ENCODE measurements at places on chromosomes 2 and 18.

GRCh38 chr18:4549164-4549872 lies 94.2 kb upstream of the DLGAP1 start:
- no peak for DNase-seq

DNA sequence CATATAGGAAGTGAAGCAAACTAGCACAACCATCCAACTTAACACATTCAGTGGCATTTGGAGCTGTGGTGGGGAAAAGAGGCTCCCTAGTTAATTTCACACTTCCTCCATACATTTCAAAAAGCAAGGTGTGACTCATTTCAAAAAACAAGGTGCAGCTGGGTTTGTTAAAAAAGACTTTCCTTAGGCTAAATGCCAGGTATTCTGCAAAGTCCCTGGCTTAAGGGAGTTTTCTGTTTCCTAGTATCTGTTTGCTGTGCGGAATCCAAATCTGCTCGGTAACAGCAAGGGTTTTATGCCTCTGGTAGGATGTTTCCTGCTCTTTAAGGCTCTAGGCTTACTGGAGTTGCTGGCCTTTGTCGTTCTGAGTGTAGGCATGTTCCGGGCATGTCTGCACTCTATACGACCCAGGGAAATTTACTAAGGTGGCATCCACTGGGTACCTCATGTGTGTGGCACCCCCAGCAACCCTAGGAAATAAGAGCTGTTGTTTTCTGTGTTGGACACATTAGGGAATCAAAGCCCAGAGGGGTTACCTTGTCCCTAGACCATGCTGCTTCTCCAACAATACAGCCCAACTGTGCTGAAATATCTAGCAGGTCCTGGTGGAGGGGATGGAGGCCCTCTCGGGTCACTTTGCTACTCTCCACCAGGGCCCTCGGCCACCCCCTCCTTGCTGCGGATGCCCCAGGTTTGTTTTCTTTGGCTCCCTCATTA lies 634 bp upstream of the MSGN1 start:
- peak; percentile 56 for DNase-seq

- no peak for DNase-seq
Measured at GRCh38 chr18:48781163-48781987, 169.4 kb downstream of the SMAD7 start.

DNA sequence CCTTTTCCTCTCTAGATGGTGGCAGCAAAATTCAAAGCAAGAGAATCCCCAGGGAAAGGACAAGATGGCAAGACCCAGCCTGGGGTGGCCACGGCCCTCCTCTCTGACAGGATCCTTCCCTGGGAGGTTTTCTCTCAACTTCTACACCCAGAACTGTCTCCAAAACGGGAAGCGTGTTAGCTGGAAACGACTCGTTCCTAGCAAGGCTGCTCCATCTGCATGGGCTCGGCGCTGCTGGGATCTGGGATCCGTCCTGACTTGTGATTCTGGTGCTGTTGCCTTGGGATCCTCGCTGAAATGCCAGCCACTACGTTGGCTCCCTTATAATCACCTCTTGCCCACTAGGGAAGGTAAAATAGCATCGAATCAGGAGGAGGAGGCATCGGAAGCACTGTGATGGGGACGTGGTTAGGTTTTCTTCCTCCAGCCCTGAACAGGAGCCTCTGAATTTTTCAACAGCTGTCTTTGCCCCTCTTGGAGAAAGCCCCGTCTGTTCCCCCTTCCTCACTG lies 514.8 kb upstream of the MYT1L start:
- no peak for DNase-seq

- DNase-seq, result peak; percentile 40
Measured at GRCh38 chr2:240643093-240643810, 18.0 kb downstream of the GPR35 start.

DNA sequence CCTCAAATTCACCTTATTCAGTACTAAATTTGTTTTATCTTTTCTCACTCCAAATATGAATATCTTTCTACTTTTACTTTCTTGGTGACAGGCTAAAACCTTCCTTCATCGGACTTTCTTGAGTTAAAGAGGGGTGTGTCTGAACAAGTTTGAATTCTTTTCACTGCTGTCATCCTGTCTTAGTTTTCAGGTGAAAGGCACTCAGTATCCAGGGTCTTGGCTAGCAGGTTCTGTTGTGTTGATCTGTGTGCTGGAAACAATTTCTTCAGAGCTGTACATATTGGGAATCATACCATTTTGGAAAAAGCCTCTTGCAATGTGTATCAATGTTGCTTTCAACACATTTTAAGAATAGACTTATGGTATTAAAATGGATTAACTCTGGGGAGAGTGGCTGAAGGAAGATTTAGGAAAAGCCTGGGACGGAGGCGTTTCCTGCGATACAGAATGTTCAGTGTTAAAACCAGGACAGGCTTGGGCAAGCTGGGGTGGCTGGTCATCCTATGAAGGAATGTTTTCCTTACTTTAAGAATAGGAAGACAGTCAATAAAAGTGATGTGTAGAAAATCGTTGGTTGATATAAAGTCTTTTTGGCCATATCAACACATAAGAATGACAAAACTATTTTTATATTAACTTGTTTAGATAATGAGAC lies 350.7 kb upstream of the SPRED2 start:
- DNase-seq, result no peak

DNA sequence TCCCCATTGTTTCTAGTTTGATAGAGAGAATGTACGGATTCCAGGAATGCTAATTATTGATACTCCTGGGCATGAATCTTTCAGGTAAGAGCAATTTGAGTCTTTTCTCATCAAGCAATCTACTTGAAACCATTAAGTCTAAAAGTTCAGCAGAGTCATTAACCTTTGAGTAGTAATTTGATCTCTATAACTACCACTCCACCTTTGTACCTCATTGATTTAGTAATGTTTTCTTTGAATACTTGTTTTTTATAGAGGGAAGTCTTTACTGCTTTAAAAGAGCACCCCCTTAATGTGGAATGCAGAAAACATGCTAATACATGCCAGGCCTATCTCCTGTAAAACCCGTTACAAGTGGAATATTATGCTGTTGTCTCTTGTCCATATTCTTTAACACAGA lies 45.0 kb downstream of the EIF5B start:
- no peak for DNase-seq

DNA sequence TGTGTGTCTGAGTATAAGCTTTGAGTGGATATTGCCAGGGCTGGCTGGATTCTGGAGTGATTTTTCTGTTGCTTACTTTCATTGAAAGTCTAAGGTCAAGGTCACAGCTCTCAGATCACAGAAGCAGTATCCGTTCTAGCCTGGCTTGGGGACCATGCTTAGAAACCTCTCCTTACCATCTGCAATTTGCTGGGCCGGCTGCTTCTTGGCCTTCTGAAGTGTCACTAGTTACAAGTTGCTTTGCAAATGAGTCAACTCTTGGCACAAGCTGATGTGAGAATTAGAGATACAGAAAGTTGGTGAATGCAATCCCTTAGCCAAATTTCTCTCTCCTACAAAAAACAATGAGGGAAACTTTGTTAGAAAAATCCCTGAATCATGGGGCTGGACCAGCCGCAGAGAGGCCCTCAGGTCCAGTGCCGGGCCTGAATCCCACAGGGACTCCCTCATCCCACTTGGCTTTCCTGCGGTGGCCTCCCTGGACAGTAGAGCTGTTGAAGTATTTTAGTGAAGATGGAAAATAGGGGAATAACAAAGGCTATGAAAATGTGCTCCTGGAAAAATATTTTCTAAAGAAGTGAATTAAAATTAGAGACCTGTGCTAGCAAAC lies 92.7 kb upstream of the CNGA3 start:
- DNase-seq, result no peak

GRCh38 chr2:110675679-110676078 lies 2.2 kb downstream of the BUB1 start:
- no peak for DNase-seq

- DNase-seq, result peak; percentile 84
Measured at GRCh38 chr2:64524604-64525316, 632 bp downstream of the AFTPH start.

DNA sequence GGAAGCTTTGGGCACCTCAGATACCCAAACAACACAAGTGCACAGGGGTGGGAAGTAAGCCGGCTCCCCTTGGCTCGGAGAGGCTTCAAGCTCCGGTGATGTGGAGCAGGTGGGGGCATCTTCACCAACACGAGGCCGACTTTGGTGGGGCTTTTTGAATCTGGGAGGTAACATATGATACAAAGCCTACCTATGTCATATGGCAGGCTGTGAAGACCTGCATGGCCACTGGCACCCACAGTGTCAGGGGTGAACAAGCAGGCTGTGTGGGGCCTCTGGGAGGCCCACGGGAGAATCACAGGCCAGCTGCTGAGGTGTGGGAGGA lies 109.0 kb downstream of the EIPR1 start:
- no peak for DNase-seq
